ENCODE measurements at places on chromosomes 16 and 17.

GRCh38 chr17:21388066-21388465 lies 11.9 kb downstream of the KCNJ12 start:
- DNase-seq = no peak

DNA sequence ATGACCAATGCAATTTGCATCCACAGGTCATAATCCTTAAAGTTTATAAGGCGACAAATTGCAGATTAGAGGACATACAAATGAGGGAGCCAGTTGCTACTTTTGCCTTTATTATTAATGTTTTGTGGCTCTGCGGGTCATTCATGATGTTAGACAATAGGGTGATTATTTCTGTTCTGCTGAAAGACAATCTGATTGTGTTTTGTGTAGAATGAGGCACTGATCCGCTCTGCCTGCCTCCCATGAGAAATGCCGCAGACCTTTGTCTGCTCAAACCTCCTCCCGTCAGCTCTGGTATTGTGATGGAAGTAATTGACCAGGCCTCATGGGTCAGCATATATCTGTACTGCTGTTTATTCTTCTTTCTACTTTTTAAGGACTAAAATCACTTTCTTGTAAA lies 224.9 kb downstream of the PRKCA start:
- no peak for DNase-seq

DNA sequence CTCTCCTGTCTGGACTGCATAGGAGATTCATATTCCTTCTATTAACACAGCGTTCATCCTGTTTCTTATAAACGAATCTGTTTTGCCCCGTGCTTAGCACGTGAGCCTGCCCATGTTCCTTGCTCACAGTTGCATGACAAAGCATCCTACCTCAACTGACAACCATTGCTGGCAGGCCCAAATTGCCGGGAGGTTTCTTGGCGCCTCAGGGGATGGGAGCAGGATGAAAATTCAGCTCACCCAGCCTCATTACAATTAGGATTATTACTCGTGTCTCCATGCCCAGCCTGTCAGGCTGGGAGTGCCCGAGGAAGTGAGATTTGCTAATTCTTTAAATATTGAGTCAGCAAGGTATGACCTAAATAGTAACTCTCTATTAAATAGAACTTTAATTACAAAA lies 36.7 kb upstream of the HELZ start:
- DNase-seq = no peak

DNA sequence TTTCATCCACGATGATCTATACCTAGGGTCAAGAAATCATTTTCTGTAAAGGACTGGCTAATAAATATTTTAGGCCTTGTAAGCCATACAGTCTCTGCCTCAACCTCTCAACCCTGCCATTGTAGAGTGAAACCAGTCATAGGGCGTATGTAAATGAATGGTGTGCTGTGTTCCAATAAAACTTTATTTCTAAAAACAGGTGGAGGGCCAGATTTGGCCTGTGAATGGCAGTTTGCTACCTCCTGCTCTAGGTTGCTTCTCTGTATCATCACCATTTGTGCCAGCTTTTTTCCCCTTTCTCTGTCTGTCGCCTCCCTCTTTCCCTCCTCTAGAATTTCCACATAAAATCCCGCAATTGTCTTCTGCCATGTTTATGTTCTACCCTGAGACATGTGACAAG lies 181.7 kb downstream of the XYLT1 start:
- no peak for DNase-seq
